ENCODE measurements at places on chromosomes 7 and 10.

- DNase-seq, result no peak
These were observed 3.9 kb upstream of the HOXA2 start for GRCh38 chr7:27106181-27106900.

GRCh38 chr7:78039790-78040776 is 241.5 kb downstream of the PHTF2 start:
- DNase-seq, result peak; percentile 44

- no peak for DNase-seq
These were observed 90.4 kb downstream of the AKR1D1 start for GRCh38 chr7:138166681-138167080.

- DNase-seq, result no peak
These were observed 200.1 kb upstream of the MEOX2 start for GRCh38 chr7:15886626-15887025.

- no peak for DNase-seq
These were observed 189.9 kb upstream of the CXCL12 start for GRCh38 chr10:44574596-44575480.

DNA sequence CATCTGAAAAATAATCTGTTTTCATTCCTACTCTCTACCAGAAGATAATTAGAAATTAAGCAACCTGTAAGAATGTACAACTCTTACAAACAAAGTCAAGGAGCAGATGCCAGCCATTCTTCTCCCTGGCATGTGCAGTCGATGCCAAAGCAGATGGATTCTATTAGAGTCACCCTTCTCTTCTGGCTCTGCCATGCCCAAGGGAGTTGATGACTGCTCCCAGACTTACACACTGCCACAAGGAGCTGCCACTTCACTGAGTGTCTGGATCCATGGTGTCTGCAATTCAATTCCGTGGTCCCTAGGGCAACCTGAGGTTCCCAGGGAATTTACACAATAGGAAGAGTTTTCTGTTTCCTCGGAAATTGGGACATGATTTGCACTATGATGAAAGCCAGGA is 89.1 kb upstream of the IFRD1 start:
- no peak for DNase-seq

GRCh38 chr10:71124921-71125748 is 87.2 kb upstream of the UNC5B start:
- no peak for DNase-seq

- peak; percentile 20 for DNase-seq
These were observed 40.3 kb downstream of the VIPR2 start for GRCh38 chr7:159104188-159104920.

All from activated CD4-positive, CD25-positive, alpha-beta regulatory T cell treated with anti-CD3 and anti-CD28 coated beads, Interleukin-2, amount 50 U/mL, for 72 hours (primary cell).